Spleen (tissue), 13 donors: ENCODE measurements at places on chromosomes 12 and 14. TPM values are rescaled to one million over a fixed set of nuclear protein-coding genes. Genes with fewer than 3 reads are reported as not detected.

SLC25A21 gene
- total RNA-seq: 0.16 TPM

INSM2 gene
- not detected for total RNA-seq

TSPAN19 gene
- 0.32 TPM for total RNA-seq

BMP4 gene
- 4.1 TPM for total RNA-seq

RERG gene
- total RNA-seq: 67.4 TPM

CLEC2B gene
- 38.2 TPM for total RNA-seq

- no peak overlapping the region for H3K27ac ChIP-seq
- H3K4me1 ChIP-seq: no peaks in the 10 kb centered on the region
- no peak for DNase-seq
- H3K4me3 ChIP-seq: no peak overlapping the region
Measured at GRCh38 chr12:39780913-39781446, 161.4 kb upstream of the ABCD2 start.

DNA sequence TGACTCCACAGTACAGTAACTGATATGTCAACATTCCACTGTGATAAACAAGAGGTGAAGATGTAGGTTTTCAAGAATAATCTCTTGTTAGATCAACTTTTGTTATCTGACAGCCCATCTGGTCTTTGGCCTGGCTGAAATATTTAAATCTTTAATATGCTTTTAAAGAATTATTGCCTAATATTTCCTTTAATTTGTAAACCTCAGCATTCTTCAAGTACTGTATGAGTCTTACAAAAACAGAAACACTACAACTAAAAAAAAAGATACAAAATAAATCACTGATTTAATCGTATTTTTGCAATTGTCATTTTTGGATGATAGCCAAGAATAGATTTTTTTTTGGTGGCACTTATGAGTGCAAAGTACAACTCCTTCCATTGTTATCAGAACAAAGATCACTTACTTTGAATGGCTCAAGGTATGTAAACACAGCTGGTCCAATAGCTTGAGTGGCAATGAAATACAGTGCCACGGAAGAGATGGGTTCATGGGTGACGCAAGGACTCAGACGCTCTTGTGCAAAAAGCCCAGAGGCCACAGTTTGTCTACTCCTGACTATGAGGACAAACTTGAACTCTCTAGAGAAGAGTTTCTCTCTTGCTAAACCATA lies 109.5 kb downstream of the PAX9 start:
- no peaks in the 10 kb centered on the region for H3K36me3 ChIP-seq
- H3K4me1 ChIP-seq: no peaks in the 10 kb centered on the region

- peak overlapping the region; percentile 48 for H3K27ac ChIP-seq
- no peaks in the 10 kb centered on the region for H3K27me3 ChIP-seq
- H3K36me3 ChIP-seq: no peaks in the 10 kb centered on the region
Measured at GRCh38 chr12:123058980-123059379, 78.5 kb downstream of the ARL6IP4 start.

DNA sequence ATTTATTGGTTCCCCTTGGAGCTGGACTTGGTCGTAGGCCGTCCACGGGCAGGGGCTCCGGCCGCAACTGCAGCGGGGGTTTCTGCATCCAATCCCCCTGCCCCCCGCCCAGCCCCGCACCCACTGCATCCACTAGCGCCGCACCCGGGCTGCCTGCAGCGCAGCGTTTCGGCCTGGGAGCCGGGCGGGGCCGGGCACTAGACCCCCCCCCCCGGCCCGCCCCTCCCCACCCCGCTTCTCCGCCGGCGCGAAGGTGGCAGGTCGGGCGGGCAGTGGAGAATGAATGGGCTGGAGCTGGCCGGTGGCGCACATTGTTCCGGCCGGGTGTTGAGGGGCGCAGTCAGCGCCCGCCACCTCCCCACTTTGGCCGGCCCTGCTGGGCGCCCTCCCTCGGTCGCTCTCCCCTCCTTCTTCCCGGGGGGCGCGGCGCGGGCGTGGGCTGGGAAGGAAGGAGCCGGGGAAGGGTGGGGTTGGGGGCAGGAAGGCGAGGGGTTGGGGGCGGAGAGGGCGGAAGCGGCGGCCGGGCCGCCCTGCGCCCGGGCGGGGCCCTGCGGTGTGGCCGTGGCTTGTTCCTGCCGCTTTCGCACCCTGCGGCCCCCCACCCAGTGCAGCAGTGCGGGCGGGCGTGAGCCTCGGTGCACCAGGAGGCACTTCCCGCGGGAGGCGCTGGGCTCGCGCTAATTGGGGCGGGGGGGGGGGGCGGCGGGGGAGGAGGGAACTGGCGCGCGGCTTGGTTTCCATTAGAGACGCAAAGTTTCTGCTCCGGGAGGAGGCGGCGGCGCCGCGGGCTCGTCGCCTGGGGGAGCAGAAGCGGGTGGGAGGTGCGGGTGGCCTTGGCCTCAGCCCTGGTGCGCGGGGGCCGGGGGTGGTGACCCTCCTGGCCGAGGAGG lies 841 bp downstream of the CALM1 start:
- no peaks in the 10 kb centered on the region for H3K27me3 ChIP-seq
- peak overlapping the region; percentile 90 for H3K27ac ChIP-seq
- H3K4me1 ChIP-seq: peaks cover 48% of the 10 kb centered on the region
- peak overlapping the region; percentile 100 for H3K4me3 ChIP-seq
- DNase-seq: peak; percentile 94
- peaks cover 29% of the 10 kb centered on the region for H3K36me3 ChIP-seq

DNA sequence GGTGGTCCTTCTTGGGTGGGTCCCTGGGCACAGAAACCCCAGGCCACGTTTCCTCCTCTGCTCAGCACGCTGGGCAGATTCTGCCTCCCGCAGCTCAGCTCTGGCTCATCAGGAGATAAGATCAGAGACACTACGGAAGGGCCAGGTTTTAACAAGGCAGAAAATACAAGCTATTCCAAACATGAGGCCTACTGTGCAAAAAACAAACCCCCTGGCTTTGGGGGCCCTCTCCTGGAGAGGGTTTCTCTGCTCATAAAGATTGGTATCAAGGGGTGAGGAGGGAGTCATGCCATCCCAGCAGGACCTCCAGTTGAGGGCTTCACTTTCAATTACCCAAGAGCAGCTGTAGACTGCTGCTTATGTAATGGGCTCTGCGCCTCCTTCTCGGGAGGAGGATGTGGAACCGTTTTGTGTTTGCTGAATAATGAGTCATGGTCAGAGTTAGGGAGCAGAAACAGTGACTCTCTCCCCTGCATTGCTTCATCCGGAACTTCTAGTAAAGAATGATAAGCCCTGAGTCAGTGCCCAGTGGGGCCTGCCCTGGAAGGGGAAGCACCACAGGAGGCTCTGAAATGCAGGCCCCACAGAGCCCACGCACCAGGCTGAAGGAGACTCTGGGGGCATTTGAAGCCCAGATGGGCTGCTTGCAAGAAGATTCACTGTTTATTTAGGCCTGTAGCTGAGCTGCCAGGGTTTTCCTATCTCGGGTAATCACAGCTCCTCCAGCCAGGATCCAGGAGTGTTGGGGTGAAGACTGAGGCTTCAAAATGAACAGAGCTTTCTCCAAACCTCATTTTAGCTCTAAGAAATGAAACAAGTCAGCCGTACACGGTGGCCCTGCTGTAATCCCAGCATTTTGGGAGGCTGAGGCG lies 79.3 kb downstream of the SSPN start:
- H3K4me1 ChIP-seq: peaks cover 41% of the 10 kb centered on the region
- H3K4me3 ChIP-seq: no peak overlapping the region
- peak overlapping the region; percentile 40 for H3K27ac ChIP-seq
- no peaks in the 10 kb centered on the region for H3K36me3 ChIP-seq
- H3K27me3 ChIP-seq: no peaks in the 10 kb centered on the region
- DNase-seq: peak; percentile 87

DNA sequence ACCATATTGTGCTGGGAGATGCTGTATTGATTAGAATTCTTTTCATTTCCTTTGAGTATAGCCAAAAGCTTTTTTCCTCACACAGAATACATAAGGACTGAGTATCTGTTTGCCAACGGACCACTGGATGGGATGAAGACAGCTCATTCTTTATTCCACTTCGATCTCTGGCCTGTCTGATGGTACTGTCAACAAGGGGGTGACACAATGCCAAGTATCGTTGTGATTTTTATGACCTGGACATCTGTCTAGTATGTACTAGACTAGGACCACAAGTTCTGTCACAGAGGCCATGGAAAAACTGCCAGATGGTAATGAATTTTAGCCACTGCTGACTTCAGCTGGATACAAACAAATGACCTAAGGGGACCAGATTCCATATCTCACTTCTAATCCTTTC lies 502.7 kb downstream of the SOX5 start:
- H3K27ac ChIP-seq: no peak overlapping the region
- H3K4me3 ChIP-seq: no peak overlapping the region
- DNase-seq: no peak
- no peaks in the 10 kb centered on the region for H3K36me3 ChIP-seq
- no peaks in the 10 kb centered on the region for H3K27me3 ChIP-seq
- no peaks in the 10 kb centered on the region for H3K4me1 ChIP-seq

DNA sequence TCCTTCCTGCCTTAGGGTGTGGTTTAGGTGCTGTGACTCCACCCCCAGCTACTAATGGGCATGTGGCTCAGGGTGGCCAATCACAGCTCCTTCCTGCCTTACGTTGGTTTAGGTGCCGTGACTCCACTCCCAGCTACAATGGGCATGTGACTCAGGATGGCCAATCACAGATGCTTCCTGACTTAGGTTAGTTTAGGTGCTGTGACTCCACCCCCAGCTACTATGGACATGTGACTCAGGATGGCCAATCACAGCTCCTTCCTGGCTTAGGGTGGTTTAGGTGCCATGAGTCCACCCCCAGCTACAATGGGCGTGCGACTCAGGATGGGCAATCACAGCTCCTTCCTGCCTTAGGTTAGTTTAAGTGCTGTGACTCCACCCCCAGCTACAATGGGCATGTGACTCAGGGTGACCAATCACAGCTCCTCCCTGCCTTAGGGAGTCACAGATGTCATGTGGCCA lies 163.9 kb downstream of the TBX5 start:
- no peak overlapping the region for H3K4me3 ChIP-seq
- DNase-seq: no peak
- H3K4me1 ChIP-seq: no peaks in the 10 kb centered on the region
- H3K36me3 ChIP-seq: no peaks in the 10 kb centered on the region
- H3K27ac ChIP-seq: no peak overlapping the region

GRCh38 chr12:108120863-108121165 lies 8.3 kb upstream of the WSCD2 start:
- H3K27me3 ChIP-seq: no peaks in the 10 kb centered on the region
- DNase-seq: no peak
- no peak overlapping the region for H3K27ac ChIP-seq
- no peaks in the 10 kb centered on the region for H3K36me3 ChIP-seq
- peaks cover 4% of the 10 kb centered on the region for H3K4me1 ChIP-seq
- no peak overlapping the region for H3K4me3 ChIP-seq

DNA sequence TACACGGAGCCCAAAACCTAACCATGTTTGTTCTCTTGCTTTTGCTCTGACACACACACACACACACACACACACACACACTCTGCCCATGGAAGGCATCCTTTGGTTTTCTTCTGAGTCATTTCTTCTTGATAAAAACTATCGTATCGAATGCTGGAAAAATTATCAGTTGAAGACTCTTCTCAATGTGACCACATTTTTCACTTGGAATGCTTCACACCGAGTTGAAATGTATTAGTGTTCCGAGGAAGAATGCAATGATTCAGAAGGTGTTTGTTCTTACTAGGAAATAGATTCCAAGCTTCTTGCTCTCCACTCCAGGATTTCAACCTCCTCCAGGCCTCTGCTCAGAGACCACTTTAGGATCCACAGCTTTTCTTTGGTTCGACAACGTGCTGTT lies 226.3 kb downstream of the MON2 start:
- H3K27me3 ChIP-seq: no peaks in the 10 kb centered on the region
- H3K4me1 ChIP-seq: no peaks in the 10 kb centered on the region
- H3K27ac ChIP-seq: no peak overlapping the region
- no peak overlapping the region for H3K4me3 ChIP-seq
- DNase-seq: no peak

DNA sequence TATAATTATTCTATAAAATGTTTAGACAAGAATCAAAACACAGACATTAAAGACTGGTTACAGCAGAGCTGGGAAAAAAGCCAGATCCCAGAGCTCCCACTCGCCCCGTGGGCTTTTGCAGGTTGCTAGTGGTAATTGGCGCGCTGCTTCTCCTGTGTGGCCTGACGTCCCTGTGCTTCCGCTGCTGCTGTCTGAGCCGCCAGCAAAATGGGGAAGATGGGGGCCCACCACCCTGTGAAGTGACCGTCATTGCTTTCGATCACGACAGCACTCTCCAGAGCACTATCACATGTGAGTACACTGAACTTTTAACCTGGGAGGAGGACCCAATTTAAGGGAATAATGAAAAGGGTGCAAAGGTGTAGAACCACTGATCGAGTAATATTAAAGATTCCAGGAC lies 7.5 kb downstream of the TMEM52B start:
- H3K4me3 ChIP-seq: no peak overlapping the region
- peaks cover 9% of the 10 kb centered on the region for H3K27me3 ChIP-seq
- no peaks in the 10 kb centered on the region for H3K36me3 ChIP-seq
- H3K27ac ChIP-seq: no peak overlapping the region
- DNase-seq: peak; percentile 88
- no peaks in the 10 kb centered on the region for H3K4me1 ChIP-seq

DNA sequence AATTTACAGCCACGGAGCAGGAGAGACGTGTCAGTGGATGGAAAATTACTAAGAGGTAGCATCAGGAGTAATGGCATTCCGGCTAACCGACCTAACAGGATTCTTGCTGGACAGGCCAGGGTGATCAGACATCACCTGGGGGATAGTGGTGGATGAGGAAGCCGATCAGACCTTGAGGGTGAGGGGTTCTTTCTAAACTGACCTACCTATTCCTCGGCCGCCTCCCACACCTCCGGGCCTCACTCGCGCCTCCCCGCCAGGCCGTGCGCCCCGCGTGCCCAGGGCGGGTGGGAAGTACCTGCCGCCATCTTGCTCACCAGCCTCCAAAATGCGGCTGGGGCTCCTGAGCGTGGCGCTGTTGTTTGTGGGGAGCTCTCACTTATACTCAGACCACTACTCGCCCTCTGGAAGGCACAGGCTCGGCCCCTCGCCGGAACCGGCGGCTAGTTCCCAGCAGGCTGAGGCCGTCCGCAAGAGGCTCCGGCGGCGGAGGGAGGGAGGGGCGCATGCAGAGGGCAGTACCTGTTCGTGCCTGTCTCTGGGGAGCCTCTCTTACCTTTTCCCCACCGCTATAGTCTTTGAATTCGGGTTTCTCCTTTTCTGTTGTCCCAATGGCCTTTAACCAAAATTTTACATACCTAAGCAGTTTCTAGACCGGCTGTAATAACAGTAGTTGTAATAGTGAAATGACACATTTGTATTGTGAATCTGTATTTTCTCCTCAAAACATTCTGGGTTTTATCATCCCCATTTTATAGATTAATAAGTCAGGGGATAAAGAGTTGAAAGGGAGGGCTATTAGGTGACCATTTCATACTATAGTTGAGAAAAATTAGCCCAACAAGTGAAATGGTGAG lies at the start of gene TMPRSS12:
TSS of gene TMPRSS12 (plus strand) at position 290 of the 857 bp plus-strand sequence. CDS start at position 329, 39 bp downstream.
- H3K36me3 ChIP-seq: no peaks in the 10 kb centered on the region
- H3K4me1 ChIP-seq: no peaks in the 10 kb centered on the region
- peaks cover 5% of the 10 kb centered on the region for H3K27me3 ChIP-seq
- peak within 1 kb of the TSS; percentile 16 for H3K4me3 ChIP-seq
- no peak for DNase-seq
